ENCODE measurements at places on chromosomes 7 and 10.

DNA sequence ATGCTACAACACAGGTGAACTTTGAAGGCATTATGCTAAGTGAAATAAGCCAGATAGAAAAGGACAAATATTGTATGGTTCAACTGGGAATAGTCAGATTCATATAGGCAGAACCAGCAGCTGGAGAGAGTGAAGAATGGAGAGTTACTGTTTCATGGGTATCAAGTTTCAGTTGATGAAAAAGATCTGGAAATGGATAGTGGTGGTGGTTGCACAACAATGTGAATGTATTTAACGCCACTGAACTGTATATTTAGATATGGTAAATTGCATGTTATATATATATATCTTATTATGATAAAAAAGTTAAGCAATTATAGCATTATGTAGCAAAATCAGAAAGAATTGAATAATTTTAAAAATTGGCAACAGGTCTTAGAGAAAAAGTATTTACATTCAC lies 3.9 kb downstream of the LMBR1 start:
- no peak for DNase-seq

DNA sequence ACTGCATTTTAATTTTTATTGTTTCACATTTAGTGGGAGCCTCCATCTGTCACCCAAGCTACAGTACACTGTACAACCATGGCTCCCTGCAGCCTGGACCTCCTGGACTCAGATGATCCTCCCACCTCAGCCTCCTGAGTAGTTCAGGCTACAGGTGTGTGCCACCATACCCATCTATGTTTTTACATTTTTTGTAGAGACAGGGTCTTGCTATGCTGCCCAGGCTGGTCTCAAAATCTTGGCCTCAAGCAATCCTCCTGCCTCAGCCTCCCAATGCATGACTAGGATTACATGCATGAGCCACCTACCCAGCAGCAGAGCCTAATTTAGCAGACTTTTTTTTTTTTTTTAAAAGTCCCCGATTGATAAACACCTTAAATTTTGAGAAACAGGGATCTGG lies 5.6 kb downstream of the PIP4K2A start:
- DNase-seq = no peak

DNA sequence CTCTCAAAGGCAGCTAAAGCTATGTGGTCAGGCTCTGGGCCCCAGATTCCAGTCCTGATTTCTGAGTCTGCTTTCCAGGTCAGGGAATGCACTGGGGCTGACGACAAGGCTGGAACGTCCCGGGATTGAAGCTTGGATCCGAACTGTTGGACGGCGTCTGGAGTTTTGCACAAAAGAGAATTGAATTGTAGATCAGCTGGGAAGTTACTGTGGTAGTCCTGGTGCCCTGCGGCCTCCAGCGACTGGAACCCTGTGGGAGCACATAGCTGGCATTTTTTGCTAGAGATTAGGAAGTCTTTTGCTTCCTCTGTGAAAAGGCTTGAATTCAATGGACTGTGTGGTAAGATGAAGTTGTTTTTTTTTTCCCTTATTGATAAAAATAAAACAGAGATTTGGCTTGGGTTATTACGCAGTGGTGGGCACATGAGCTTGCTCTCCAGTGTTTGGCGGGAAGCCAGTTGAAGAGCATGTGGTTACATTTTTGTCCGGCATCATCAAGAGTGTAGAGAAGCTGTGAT lies at the start of gene HK1:
TSS of gene HK1 (plus strand) at position 51 of the 518 bp plus-strand sequence.
- peak; percentile 10 for DNase-seq

DNA sequence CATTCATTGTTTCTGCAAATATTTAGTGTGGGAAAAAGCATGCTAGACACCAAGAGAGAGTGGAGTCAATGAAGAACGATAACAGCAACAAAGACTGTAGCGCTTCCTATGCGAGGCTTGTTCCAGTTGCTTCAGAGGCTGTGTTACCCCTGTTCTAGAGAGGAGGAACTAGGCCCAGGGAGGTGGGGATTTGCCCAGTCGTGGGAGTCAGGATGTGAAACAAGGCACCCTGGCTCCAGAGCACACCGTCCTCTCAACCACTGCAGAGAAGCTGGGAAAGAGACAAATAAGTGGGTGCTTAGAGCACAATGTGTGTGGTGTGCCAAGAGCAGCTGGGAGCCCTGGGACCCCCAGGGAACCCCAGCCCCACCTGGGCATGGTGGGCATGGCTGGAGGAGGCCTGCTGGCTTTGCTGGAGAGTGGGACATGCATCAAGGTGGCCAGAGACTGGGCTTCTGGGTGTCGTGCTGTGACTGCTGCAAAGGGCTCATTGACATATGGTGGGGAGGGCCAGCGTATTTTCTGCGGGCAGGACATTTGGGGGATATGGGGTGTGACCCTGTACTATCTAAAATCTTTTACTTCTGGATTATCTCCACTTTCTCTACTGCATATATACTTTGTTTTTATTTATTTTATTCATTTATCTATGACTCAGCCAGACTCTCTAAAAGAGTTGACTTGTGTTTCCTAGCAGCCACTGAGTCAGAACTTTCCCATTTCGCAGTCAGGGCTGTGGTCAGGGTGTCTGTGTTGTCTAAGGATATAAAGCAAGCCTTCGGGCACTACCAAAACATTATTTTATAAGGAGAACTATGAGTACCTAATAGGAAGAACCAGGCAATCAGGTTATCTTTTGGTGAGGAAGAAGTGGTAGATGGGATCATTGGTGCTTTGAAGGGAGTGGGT lies 95.4 kb downstream of the TCF7L2 start:
- DNase-seq = no peak

- DNase-seq = no peak
Observed at GRCh38 chr7:90224195-90224594, 12.7 kb downstream of the STEAP2 start.

DNA sequence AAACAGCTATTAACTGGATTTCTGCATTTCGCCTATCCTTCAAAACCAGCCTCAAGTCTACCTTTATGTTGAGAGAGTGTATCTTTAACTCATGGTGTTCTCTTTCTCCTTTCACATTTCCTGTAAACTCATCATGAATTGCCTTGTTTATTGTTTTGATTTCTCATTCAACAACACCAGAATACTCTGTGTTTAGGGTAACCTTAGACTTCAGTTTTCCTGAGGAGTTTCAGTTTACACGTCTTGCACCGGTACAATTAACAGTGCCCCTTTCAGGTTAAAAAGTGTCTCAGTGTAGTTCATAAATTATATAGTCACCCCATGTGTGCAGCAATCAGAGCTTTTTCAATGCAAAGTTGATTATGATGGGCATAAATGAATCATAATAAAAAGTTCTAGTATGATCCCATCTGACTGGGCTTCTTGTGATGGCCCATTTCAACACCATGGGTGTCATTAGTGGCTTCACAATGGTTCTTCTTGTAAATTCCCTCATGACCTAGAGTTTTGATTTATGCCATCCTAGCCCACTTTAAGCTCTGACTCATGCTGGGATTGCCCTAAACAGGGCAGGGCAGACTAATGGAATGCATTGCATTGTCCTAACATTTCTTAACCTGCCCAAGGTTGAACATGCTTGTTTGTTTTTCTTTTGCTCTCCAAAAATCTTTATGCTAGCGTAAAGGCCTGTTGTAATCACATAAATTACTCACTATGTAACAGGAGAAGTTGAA lies 22.0 kb downstream of the ITGB8 start:
- peak; percentile 95 for DNase-seq

GRCh38 chr7:117010375-117011133 lies 57.3 kb downstream of the ST7 start:
- no peak for DNase-seq

- no peak for DNase-seq
Observed at GRCh38 chr10:1251769-1252168, 195.6 kb downstream of the WDR37 start.

GRCh38 chr10:19815731-19816410 lies 361 bp upstream of the PLXDC2 start:
- no peak for DNase-seq

GRCh38 chr10:47286116-47286505 lies 13.9 kb upstream of the GDF10 start:
- no peak for DNase-seq

- peak; percentile 42 for DNase-seq
Observed at GRCh38 chr10:93554760-93555432, 11.6 kb upstream of the FFAR4 start.

- DNase-seq = no peak
Observed at GRCh38 chr7:41579961-41580935, 122.6 kb downstream of the INHBA start.

DNA sequence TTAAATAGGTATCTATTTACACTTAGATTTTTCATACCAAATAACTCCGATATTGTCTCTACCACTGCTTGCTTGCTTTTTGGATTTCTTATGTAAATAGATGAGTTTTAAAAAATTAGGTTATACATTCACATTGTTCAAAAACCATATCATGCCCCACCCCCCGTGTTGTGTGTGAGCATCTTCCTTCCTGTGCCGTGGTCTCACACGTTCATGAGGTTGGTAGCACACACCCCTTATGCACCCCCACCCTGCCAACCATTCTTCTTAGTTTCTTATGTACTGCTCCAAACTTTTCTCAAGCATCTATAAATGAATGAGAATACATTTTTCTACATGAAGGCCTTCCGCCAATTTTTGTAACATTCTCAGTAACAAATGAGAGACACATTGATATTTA lies 115.6 kb downstream of the FANK1 start:
- no peak for DNase-seq

DNA sequence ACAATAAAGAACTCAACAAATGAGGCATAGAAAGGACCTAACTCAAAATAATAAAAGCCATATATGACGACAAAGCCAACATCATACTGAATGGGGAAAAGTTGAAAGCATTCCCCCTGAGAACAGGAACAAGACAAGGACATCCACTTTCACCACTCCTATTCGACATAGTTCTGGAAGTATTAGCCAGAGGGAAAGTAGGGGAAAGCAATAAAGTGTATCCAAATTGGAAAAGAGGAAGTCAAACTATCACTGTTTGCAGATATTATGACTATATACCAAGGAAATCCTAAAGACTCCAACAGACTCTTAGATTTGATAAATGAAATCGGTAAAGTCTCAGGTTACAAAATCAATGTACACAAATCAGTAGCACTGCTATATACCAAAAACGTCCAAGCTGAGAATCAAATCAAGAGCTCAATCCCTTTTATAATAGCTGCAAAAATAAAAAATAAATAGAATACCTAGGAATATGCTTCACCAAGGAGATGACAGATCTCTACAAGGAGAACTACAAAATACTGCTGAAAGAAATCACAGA lies 4.8 kb downstream of the ANXA7 start:
- DNase-seq = no peak

DNA sequence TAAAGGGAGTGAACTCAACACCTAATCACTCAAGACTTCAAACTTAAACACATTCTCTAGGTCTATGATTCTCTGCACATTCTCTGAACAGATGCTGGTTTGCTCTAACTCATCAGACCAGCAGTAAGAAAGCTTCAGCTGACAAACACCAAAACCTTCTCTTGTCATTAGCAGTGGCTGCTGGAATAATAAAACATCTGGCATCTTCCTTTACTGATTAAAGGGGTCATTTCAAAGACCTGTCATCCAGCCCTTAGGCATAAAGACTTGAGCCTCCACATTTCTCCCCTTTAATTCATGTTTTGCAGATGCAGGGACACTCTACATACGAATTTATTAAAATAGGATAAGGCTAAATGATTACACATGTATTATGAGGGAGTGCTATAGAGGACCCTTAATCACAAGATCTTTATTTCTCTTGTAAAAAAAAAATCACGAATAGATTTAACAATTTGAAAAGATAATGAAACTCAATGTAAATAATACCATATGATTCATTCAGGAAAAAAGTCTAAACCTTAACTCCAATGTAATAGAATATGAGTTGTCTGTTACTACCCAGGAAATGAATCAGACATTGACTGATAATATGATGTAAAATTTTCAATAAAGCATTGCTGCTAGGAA lies 152.4 kb upstream of the GNAI1 start:
- DNase-seq = no peak

GRCh38 chr7:108008827-108009226 lies 5.9 kb upstream of the LAMB1 start:
- no peak for DNase-seq

DNA sequence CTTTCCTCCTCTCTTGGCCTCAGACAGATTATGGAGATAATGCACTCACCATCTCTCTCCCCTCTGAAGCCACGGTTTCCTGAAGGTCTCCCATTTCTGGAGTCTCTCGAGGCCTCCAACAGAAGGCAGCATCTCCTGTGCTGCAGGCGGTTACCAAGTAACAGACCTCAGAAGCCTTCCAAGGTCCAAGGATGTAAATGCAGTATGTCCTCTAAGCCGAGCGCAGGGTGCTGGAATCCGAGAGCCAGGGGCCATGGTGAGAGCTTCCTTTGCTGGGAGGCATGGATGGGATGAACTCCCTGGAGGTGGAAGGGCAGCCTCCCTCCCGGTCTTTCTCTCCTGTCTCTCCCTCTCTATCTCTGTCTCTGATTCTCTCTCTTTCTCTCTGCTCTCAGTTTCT lies 79.8 kb downstream of the ADARB2 start:
- no peak for DNase-seq

GRCh38 chr10:72229261-72230251 lies 13.5 kb upstream of the ASCC1 start:
- no peak for DNase-seq

- peak; percentile 8 for DNase-seq
Observed at GRCh38 chr10:75019370-75019769, 92.1 kb upstream of the SAMD8 start.

DNA sequence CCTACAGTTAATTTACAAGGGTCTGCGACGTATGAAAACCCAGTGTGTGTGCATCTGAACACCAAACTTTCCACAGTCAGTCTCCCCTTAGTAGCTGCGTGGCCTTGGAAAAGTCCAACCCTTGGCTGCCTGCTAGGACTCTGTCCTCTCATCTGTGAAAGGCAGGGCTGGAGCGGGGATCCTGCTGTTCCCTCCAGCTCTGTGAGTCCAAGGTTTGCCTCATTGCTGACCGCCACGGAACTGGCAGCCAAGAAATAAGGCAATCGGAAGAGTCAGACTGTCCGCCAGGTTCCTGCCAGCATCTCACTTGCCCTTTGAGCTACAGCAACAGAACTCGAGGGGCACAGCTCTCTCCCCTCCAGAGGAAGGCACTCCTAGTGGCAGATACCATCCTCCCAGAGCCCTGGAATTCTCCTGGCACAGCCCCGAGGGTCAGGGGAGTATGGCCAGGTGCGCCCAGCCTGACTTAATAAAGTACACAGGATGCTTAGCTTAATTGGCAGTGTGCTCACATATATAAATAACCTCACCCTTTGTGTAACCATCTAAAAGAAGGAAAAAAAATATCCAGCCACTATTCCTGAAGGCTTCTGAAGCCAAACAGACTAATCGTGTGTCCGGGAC lies 530.1 kb upstream of the FOXK1 start:
- DNase-seq = no peak
